ENCODE measurements at places on chromosomes 5 and 9.
A peak's percentile ranks its signal among the peaks of the same experiment; 100 is the strongest.

GRCh38 chr5:149681252-149681651 lies 48.9 kb upstream of the PPARGC1B start:
- no peak for DNase-seq

GRCh38 chr5:144142824-144143162 lies 27.7 kb downstream of the YIPF5 start:
- DNase-seq = no peak

- DNase-seq = peak; percentile 34
These were observed 6.9 kb upstream of the NUDT12 start for GRCh38 chr5:103569313-103570060.

GRCh38 chr5:84063041-84063440 lies 321.6 kb downstream of the EDIL3 start:
- DNase-seq = no peak

Data from Calu3 (cell line).